Spleen (tissue), 13 donors: ENCODE measurements at places on chromosomes 2 and 18.

- DNase-seq, result no peak
Observed at GRCh38 chr2:47214990-47215389, 59.9 kb upstream of the STPG4 start.

- no peak for DNase-seq
Observed at GRCh38 chr2:151878204-151878603, 50.0 kb upstream of the ARL5A start.

DNA sequence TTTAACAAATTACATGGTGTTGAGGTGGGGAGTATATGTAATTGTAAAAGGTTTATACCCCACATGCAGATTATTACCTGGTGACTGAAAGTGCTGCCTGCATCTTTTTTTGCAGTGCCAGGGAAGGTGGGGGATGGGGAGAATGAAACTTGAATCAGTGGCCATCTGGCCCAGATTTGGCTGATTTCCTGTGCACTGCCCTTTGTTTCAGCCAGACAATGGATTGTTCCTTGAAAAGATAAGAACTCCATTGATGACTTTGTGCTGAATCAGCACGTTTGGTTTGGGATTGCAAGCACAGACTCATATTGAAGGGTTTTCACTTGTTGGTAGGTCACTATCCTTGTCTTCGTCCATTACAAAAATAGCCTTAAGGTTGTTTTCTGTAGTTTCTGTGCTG is 20.9 kb downstream of the GREB1L start:
- DNase-seq, result no peak

DNA sequence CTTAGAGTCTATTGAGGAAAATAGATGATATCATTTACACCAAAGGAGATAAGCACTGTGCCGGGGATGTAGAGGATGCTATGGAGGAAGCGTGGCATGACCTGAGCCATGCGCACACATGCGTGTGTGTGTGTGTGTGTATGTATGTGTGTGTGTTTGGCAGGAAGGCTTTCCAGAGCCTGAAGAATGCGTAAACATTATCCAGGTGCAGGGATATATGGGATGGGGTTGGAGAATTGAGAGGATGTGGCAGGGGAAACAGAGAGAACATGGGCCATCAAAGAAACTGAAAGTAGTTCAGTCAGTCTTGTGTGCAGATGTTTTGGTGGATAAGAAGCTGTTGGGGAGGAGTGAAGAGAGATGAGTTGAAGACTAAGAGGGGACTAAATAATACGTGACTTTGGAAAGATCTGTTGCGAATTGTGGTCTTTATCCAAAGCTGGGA is 9.3 kb upstream of the STAT1 start:
- DNase-seq, result no peak

GRCh38 chr18:49851624-49852023 is 38.3 kb upstream of the ACAA2 start:
- DNase-seq, result no peak

DNA sequence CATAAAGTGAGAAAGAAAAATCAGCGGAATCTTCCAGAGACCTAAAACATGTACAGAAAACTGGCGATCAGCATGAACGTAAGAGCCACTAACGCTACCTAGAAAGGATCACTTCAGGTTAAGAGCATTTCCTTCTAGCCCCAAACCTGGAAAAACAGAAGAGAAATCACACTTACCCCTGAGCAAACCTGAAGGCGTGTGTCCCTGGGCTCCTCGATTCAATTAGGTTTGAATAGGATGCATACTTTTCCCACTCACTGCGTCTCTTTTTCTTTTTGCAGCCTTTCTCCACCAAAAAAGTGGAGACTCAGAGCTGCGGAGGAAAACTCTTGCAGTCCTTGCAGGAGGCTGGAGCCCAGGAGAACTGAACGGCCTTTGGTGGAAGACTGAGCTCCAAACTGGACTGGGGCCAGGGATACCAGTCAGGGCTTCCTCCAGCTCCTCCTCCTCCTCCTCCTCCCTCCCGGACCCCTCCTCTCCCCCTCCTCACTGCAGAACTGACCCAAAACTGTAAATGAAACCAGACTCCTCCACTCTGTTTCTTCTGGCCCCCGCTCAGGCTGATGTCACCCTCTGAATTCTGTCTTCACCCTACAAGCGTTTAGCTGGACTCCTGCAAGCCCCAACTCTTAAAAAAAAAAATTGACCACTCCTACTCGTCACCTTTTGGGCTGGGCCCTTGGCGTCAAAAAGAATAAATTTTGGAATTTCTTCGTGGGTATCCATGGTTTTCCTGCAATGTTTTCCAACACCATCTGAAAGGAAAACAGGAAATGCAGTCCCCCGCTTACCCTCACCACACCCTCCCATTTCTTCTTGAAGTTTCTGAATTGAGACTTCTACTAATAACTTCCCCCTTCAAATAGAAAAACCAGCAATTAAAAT is at the start of gene COL6A3:
Gene COL6A3, minus strand, starts transcription at position 388 of the 885 bp plus-strand sequence. CDS start 17,347 bp downstream, outside the sequence.
- DNase-seq, result no peak

DNA sequence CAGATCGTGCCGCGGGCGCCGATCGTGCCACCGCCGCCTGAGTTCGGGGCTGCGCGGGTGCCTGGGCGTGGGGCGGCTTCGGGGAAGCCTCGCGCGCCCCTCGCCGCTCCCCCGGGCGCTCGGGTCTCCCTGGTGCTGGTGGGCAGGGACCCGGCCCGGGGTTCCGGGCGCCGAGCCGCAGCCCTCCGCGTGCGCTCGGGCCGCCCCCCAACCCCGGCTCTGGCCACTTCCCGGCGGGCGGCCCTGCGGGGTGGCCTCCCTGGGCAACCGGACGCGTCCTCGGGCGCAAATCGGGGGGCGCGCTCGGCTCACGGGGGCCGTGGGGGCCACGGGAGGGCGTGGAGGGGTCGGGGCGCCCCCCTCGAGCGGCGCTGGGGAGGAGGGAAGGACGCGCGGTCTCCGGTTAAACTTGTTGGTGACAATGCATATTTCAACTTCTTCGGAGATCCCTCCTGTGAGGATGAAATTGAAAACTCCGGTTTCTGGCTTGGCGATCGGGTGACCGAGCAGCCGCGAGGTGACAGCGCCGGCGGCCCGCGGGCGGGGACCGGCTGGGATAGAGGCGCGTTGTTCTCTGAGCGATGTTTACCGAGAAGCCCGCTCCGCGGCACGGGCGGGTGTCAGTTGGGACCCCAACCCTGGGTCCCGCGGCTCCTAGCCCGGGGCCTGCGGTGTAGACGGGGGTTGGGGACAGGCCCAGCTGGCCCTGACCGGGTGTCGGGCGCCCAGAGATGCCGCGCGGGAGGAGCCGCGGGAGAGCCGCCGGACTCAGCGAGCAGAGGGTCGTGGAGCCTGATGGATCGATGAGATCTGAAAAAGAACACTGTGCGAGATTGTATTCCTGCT is 676 bp downstream of the SH3BP4 start:
- DNase-seq, result peak; percentile 76

GRCh38 chr2:228709788-228710371 is 528.4 kb upstream of the SPHKAP start:
- DNase-seq, result no peak

DNA sequence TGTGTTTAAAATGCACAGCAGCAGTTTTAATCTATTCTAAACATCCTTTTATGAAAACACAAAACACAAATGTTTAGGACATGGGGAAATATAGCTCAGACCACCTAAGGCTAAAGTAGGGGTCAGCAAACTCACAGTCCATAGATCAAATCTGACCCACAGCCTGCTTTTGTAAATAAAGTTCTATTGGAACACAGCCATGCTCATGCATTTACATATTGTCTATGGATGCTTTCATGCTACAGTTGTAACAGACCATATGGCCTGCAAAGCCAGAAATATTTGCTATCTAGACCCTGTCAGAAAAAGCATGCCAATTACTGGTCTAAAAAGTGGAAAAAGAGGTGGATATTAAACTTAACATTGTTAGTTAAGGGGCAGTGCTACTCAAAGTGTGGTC is 1105.4 kb upstream of the KLHL29 start:
- no peak for DNase-seq

DNA sequence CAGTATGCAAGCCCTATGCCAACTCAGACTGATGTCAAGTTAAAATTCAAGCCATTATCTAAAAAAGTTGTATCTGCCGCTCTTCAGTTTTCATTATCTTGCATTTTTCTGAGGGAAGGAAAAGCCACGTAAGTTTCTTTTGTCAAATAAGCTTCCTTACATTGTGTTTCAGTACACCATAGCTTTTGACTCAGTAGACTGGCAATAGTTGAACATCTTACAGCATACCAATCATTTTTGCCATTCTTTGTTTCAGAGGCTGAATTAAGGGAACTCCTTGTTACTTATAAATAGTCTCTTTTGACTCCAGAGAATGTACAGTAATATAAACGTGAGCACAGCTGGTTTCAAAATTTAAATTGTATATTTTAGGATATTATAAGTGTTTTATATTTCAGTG is 120.6 kb downstream of the EHBP1 start:
- DNase-seq, result no peak

DNA sequence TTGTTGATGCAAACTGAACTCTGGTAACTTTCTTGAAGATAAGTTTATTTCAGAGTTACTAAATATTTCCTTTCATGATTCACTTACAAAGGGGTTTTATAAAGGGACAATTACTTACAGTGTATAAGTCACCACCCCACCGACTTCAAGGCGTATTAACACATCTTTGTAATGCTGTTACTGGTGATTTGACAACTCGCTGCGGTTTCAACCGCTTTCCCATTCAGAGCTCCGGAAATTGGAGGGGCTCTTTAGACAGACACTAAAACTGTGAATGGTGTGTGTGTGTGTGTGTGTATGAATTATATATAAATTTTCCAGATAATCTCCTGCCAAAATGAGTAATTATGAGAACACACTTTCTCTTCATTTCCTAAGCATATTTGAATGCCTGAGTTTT is 4.9 kb downstream of the TM4SF20 start:
- no peak for DNase-seq

DNA sequence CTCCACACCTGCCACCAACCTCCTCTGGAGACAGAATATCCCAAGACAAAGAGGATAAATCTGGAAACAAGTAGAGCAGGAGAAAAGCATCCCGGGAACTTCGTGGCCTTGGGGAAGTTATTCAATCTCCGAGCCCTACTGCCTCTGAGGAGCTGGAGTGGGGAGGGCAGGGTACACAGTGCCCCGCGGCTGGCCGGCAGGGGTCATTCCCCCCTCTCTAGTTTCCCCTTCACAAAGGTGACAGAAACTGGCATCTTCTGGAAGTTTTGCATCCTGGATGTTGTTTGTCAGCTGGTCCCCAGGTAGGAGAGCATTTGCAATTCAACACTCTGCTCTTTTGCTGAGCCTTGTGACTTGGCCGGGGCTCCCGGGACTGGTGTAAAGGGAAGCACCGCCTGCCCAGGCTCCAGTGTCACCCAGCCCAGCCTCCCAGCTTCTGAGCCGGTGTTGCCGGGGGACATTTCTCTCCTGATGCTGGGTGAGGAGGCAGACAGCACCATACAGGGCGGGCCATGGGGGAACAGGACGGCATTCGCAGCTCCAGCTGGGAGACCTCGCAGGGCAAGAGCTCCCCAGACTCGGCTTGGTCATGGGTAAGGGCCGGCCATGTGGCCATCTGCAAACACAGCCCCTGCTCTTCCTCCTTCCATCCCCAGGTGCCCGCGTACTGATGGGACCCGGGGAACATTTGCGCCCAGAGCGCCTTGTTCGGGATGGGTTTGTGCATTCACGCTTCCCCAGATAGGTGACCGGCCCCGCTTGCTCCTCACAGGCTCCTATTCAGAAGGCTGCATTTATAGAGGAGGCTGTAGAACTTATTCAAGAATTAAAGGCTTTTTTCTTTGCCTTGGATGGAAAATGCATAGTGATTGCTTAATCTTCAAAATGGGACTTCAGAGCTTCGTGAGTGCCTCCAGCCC is 7.4 kb upstream of the NTSR2 start:
- DNase-seq, result peak; percentile 64

GRCh38 chr2:181674461-181674860 is 5.9 kb downstream of the NEUROD1 start:
- DNase-seq, result no peak

DNA sequence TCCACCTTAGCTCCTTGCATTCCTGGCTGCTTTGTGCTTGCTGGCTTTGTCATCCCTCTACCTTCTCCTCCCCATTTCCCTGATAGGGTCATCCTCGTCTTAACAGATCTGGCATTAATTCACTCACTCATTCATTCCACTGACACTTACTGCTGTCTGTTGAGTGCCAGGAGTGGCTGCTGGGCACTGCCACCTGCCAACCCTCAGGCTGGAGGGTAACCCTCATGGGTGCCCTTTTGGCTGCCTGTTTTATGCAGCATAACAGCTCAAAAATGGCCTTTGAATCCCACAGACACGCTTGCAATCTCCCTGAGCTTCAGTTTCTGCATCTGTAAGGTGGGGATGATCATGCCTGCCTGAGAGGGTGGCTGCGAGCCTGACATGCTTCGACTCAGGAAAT is 25.2 kb downstream of the FHOD3 start:
- no peak for DNase-seq

DNA sequence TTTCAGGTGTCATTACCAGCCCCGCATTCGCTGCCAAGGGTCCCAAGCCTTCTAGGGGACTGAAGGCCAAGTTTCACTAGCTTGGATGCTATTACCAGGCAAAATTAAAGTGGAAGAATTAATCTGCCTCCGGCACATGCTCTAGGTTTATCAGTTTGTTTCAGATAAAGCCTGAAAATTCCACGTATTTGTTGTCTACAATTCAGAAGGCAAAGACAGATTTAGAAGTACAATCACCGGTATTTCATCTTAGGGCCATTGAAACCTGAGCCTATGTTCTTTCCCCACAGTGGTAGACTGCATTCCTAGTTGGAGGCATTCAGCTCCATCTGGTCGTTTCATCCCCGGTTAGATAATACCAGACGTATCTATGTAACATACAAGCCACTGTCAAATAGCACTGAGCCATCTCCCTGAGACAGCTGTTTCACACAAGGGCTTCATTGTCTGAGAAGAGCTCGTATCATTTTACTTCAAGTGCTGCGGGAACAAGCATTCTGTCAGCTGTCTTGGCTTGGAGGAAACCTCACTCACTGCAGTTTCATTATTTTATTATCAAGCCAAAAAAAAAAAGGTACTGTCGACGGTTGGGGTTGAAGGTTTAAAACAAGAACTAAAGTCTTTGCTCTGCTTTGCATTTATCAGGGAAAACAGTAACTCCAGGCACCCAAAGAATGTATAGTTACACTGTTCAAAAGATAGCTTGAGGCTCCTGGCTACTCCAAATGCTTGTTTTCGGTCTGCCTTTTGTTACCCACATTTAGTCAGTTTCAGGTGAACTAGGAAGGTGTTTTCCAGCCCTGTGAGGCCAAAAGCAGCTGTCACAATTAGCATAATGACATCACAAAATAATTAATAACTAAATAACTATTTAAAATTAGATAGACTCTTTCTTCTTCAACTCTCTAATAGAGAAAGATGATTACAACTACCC is 76.7 kb downstream of the TGIF1 start:
- no peak for DNase-seq

DNA sequence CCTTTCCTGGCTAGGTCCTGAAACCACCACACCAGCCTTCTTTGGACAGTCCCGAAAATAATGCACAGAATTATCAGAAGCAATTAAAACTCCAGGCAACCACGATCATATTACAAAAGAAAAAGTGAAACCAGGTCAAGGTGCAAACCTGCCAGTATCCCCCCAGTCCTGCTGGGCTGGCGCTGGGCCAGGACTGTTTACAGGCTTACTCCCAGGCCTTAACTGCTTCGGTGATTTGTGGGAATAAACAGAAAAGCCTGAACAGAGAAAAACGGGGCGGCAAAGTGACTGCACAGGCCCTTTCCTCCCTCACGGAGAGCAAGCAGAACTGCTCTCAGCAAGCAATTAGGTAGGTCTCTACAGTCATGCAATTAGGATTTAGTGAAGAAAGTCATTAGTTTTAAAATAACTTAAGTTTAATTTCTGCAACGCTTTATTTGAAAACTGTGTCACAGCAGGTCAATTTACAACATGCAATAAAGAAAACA is 1.3 kb downstream of the HDAC4 start:
- peak; percentile 86 for DNase-seq
